Ureter (tissue), 1 donor: ENCODE measurements at places on chromosomes 6 and 20.

- no peak for DNase-seq
These were observed at the start of gene SLC22A3 for GRCh38 chr6:160348223-160349019. Gene SLC22A3, plus strand, starts transcription at chr6:160348378. Its CDS starts 42 bp downstream, at chr6:160348420.

DNA sequence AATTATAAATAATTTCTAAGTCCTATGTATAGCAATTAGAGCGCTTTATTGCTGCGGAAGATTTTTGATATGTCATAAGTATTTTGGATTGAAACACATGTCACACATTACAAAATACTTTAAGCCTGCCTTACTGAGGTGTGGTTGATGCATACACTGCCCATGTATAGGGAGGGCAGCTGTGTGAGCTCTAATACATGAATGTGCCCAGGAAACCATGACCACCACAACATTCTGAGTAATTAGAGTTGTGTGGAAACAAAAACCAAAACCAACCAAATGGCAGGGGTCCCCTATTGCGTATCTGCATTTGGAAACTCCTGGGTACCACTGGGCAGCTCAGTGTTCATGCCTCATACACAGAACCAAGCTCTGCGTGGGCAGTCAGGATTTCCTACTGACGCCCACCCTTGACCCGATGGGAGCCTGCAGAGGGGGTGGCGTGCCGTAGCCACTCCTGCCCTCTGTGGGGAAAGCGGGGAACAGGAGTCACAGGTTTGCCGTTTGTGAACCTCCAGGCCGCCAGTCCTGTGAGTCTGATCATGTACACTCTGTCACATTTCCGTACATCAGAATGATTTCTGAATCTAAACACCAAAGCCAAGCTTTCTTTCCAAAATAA, 50.9 kb upstream of the PDE10A start:
- no peak for DNase-seq

- no peak for DNase-seq
These were observed 128.5 kb upstream of the SALL4 start for GRCh38 chr20:51930775-51931174.

GRCh38 chr6:83417880-83418663, 12.8 kb downstream of the ME1 start:
- no peak for DNase-seq

DNA sequence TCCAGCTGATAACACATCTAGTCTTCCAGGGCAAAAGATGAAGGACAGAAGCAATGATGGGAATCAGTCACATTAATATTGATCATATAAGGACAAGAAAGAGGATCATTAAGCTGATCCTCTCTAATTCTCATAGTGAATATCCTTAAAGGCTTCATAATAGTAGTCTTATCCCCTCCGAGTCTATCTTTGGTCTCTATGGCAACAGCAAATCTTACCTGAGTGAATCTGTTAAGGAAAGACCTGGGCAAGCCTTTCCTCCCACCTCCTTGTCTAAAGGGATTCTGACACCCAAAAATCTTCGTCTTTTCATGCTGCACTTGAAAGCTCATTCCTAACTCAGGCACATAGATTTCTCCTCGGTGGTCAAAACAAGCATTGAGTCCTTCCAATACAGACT, 86.4 kb upstream of the LYRM2 start:
- DNase-seq, result no peak

DNA sequence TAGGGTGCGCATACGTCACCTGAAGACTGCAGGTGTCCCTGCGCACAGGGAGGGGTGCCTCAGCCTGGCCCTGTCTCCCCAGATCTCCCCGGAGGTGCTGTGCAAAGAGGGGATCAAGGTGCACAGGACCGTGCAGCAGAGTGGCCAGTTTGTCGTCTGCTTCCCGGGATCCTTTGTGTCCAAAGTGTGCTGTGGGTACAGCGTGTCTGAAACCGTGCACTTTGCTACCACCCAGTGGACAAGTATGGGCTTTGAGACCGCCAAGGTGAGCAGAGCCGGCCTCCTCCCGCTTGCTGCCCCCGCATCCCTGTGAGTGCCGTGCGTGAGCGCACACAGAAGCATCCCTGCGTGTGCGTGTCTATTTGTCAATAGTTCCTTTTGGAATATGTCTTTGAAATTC, 150.7 kb downstream of the DTNBP1 start:
- DNase-seq, result no peak

DNA sequence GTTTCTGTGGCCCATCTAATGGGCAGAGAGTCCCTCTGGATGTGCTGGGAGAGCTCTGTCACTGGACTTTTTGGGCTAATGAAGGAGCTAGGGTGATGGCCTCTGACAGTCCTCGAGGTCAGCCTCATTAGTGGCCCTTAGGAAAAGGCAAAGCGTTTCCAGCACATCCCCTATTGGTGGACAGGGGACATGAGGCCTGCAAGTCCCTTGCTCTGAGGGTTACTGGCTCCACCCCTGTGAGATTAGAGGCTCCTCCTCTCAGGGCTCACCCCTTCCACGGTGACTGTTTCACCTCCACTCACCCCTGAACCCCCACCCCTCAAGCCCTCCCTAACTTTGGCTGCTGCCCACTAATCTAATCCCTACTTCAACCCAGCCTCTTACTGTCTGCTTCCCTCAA, 12.8 kb upstream of the FANCE start:
- DNase-seq, result no peak

DNA sequence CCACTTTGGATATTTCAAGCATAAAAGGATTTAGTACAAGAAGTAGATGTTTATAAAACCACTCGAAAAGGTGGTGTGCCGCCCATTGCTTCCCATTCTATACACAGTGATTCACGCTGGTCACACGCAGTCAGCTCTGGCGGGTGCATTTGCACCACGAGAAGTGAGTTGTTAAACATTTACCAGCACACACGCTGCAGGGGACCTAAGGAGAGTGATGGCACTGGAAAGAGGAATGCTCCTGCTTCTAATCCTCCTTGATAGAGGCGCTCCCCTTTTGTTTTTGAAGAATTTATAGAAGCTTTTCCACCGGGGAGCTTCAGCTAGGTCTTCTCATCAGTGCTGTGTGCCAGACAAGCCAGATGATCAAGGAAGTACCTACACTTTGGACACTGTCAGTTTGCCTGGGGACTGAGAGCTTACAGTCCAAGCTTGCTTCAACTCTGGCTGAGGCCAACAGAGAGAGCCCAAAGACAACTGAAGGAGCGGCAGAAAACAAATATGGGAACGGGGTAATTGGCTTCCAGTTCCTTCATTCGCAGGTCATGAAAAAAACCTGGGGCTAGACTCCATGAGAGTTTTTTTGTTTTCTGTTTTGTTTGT, 31.2 kb downstream of the MUC22 start:
- no peak for DNase-seq

DNA sequence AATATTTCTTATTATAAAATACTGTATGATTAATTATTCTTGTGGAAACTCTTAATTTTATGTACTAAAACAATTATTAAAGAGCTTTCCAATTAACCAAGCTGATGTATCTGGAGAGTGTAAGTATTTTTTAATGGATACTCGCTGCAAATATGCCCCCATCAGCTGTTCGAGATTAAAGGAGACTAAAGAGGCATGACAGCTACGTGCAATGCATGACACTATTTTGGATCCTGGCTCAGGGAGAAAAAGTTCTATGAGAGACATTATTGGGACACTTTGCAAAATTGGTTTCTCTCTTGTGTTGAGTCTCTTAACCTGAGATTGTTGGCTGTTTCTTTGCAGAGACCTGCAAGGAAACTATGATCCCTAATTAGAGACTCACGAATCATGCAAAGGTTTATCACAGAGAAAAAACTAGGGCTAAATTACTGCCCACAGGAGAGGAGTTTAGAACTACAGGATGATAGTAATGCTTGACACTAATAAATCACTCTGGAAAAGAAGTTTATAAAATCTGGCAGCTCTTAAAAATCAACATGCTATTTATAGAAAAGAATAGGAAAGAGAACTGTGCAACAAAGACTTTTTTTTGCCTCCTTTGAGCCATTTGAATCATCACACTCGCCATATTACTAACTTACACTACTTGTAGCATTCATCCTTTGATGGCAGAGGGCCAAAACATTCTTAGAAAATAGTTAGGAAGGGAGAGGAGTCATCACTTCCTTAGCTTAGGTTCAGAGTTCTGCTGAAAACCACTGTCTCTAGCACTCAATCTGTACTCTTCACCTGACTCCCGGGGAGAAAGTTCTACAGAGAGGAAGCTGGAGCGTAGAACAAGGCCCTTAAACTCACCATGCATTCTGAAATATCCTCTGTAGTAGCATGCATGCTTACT, 25.3 kb downstream of the NRN1 start:
- no peak for DNase-seq

GRCh38 chr20:36506253-36506652, 35.1 kb upstream of the MYL9 start:
- DNase-seq, result no peak

DNA sequence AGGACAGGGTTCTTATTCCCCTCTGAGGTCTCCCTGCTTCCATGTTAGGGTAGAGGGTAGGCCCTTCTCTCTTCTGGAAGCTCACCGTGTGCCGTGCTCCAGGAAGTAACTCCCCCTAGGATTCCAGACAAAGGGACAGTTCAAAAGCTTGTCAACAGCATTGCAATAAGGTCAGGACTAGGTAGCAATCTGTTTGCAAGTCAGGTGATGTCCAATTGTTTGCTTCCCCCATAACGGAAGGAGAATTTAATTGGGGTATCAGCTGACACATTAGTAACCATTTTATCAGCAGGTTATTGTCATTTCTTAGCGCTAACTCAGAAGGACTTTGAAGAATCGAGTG, 41.9 kb downstream of the SYNJ2 start:
- DNase-seq, result no peak

GRCh38 chr20:42754706-42755105, 435.0 kb downstream of the PTPRT start:
- no peak for DNase-seq

DNA sequence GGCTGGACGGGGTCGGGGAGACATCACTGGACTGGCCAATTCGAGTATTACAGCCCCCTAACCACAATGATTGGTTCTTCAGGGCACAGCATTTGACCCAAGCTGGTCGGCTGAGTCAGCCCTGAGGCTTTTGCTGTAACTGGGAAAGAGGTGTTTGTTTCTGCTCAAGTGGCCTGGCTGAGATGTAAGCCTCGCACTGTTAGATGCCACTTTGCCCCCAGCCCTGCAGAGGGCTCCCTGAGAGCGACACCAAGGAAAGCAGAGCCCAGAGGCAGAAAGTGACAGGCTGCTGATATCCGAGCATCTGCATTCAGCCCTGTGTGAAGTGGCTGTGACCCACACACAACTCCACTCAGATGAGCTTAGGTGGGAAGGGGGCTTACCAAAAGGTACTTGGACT, 19.4 kb downstream of the ERGIC3 start:
- no peak for DNase-seq

DNA sequence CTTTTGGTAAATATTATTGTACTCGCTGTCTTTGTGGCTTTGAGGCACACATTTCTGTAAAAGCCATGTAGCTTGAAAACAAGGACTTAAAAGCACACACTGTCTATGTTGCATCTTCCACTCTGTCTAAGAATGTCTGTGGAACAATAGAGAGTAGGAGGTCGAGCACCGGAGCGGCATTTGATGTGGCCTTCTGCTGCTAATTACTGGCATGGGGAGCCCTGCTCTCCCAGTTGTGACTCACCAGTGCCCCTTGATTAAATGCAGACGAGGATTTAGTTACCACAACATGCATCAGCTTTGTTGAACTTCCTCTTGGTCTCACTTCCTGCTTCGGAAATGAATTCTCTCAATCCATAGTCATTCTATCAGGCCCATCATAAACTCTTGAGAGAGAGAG, 680.7 kb upstream of the SLC35B3 start:
- DNase-seq, result no peak

- peak; percentile 91 for DNase-seq
These were observed 130.9 kb upstream of the PTPN1 start for GRCh38 chr20:50379049-50379990.

DNA sequence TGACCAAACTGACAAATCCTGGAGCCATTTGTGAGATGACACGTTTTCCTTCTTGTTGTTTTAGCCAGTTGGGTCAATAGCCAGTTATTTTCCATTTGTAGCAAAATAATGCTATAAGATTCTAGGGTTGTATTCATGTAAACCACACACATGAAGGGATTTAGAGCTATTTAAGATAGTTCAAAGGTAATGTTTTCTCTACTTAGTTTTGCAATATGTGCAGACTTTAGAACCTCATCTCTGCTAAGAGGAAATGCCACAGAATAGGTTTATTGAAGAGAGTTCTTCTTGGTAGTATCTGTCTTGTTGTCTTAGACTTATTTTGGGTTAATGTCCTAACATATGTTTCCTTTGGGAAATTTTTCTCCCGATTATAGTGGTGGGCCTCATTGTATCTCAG, 213.5 kb upstream of the RIMS1 start:
- DNase-seq, result no peak
